Brain (organoid and tissue), 16 donors: ENCODE measurements at places on chromosomes 3 and 15.
A peak's percentile ranks its signal among the peaks of the same experiment; 100 is the strongest.

DNA sequence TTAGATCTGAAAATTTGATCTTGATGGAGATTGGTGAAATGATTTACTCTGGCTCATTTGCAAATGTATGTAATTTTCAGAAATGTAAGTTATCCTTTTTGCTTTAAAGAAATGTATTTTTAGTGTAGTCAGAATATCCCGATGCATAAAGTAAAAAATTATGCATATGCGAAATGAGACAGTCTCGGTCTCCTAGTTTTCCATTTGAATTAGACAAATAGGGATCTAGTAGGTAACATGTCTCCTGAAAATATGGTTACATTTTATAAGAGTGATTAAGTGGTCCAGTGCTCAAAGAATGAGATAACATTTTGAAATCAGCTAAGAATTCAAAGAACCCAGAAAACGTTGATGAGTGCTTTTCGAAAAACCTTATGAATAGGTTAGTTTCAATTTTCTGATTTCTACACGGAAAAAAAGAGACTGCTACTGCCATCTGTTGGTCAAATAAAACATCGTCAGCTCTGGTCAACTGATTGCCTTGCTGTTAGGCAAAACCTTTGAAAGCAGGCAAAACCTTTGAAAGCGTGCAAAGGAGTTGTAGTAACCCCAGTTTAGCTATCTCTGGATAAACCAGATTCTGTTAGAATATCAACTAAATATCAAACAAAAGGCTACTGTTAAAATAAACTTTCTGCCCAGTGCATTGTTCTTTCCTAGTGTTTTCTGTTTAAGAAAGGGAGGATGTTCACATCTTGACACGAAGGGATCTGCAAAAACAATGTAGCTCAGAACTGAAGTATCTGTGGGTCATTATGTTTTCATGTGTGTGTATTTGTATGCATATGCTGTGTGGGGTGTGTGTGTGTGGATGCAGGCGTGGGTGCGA is 59.3 kb upstream of the CHMP2B start:
- DNase-seq: peak; percentile 78

GRCh38 chr3:50299929-50300680 is 900 bp upstream of the HYAL3 start:
- peak; percentile 65 for DNase-seq

- DNase-seq: no peak
Measured at GRCh38 chr3:42755681-42756578, 17.1 kb downstream of the CCDC13 start.

DNA sequence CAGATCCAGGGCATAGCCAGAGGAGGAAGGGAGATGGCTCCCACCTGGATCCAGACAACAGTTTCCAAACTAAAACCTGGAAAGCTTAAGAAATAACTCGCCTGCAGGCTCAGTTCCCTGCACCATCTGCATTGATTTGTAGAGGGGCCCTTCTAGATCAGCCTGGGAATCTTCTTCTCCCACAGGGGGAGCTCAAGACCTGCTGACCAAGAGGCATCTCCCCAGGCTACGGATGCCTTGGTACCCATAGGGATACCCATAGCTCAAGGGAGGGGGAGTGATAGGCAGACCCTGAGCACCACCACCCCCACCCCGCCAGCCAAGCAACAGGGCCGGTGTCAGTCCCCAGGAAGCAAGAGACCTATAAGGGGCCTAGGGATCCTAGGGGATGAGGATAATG is 28.0 kb upstream of the DCLK3 start:
- DNase-seq: no peak

DNA sequence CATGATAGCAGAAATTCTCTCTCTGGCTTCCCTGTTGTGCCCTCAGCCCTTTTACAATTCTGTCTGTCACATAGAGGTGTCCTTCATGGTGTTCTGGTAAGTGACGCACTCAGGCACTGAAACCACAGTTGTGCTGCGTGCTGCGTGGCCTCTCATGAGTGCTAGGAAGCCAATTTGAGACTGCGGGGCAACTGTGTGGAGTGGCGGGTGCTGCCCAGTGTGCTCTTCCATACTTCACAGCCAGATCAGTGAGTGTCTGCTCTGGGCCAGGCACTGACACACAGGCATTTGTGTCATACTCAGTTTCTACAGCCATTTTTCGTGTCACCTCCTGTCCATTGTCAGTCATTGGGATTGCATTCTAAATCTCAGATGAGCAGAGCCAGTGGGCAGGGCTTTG is 133.1 kb upstream of the PLXNA1 start:
- DNase-seq: no peak

GRCh38 chr3:52372822-52373504 is 56.8 kb downstream of the DNAH1 start:
- no peak for DNase-seq

GRCh38 chr3:34696831-34697230 is 898.4 kb downstream of the PDCD6IP start:
- DNase-seq: no peak

- DNase-seq: no peak
Measured at GRCh38 chr3:127736801-127737539, 64.2 kb downstream of the ABTB1 start.

DNA sequence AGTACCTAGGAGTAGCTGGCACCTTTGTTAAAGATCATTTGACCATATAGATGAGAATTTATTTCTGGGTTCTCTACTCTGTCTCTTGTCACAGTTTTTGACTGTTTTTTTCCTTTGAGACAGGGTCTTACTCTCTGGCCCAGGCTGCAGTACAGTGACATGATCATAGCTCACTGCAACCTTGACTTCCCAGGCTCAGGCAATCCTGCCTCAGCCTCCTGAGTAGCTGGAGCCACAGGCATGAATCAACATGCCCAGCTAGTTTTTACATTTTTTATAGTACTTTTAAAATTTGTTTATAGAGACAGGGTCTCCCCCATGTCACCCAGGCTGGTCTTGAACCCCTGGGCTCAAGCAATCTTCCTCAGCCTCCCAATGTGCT is 45.0 kb downstream of the BCL2L10 start:
- DNase-seq: no peak
